Stimulated activated CD4-positive, alpha-beta T cell treated with anti-CD3 and anti-CD28 coated beads, TNF-alpha, amount 100 ng/mL, for 4 hours (primary cell): ENCODE measurements at places on chromosomes 16 and 17.
A peak's percentile ranks its signal among the peaks of the same experiment; 100 is the strongest.

- no peak for DNase-seq
These were observed 41.5 kb downstream of the MYH10 start for GRCh38 chr17:8588877-8589554.

DNA sequence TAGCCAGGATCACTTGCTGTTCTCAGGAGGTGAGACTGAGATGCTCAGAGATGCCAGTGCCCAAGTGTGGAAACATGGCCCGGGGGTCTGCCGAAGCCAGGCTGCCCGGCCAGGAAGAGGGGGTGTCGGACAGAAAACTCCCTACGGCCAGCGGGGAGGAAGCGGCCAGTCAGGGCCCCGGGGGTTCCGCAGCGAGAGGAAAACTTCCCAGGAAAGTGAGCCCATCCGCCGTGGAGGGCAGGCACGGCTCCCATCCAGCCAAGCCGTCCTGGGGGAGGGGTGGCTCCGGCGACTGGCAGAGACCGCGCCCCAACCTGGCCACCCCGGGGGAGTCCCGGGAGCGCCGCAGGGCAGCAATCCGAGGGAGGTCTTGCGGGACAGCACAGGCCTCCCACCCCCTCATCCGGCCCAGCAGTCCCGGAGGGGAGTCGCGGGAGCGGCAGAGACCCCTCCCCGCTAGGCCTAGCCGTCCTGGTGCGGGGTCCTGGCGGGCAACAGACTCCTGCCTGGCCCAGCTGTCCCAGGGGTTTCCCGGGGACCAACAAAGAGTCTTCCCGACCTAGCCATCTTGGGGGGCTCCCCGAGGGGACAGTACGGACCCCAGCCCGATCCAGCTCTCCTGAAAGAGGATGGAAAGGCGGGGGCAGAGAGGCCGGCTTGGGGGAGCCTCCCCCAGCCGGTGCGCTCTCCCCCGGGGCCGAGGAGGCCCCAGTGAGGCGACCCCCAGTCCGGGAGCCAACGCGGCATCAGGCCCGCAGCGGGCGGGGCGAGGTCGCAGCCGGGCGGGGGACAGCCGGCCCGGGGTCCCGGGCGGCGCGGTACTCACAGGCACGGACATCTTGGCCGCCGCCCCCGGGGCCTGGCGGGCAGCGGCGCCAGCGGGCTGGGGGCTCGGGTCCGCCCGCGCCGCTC lies 13.8 kb upstream of the BCAR1 start:
- no peak for DNase-seq

GRCh38 chr17:74475189-74475588 lies 8.8 kb downstream of the CD300A start:
- no peak for DNase-seq

- DNase-seq: no peak
These were observed 12.8 kb downstream of the MEOX1 start for GRCh38 chr17:43648916-43649315.

DNA sequence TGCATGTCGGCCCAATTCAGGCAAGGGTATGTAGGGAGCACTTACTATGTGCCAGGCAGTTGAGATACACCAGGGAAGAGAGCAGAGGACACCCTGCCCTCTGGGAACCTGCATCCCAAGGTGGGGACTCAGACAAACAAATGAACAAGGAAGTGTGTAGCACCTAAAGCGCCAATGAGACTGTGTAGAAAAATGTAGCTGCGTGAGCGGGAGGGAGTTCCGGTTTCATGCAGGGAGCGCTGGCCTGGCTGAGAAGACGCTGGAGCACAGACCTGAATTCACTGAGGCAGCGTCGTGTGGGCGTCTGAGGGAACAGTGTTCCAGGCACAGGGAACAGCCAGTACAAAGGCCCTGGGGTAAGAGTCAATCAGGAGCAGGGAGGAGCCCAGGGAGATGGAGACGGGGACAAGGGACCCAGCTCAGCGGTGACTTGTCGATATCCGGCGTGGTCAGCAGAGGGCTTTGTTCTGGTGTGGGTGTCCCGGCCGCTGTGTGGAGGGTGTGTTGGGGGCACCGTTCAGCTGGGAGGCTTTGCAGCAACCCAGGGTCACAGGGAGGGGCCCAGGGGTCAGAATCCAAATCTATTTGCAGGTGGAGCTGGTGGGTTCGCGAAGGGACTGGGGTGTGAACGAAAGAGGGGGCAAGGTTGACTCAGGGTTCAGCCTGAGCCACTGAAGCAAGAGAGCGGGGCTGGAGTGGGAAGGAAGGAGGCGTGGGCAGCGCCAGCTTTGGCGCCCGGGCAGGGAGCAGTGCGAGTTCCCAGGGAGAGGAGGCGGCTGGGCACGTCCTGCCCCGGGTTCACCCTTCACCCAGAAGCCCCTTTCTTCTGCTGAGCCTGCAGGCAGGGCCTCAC lies 17.8 kb upstream of the OSGIN1 start:
- DNase-seq: no peak

DNA sequence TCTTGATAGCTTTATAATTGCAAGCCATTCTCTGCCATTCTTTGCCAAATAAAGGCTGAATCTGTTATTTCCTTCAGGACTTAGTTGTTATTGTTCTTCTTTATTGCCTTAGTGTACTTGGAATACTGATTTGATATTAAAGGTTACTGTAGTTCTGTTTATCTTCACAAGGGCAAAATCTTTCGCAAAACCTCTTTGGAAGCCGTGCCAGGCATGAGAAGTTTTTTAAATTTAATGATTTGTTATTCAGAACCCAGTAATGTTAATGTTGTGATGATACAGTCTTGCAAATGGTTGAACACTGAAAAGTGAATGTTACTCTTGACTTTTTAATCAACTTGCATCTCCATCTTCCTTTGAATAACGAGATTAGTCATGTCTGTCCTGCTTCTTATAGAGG lies 1225.2 kb upstream of the GOT2 start:
- DNase-seq: no peak

GRCh38 chr17:40068917-40069750 lies 6.4 kb downstream of the THRA start:
- peak; percentile 77 for DNase-seq

DNA sequence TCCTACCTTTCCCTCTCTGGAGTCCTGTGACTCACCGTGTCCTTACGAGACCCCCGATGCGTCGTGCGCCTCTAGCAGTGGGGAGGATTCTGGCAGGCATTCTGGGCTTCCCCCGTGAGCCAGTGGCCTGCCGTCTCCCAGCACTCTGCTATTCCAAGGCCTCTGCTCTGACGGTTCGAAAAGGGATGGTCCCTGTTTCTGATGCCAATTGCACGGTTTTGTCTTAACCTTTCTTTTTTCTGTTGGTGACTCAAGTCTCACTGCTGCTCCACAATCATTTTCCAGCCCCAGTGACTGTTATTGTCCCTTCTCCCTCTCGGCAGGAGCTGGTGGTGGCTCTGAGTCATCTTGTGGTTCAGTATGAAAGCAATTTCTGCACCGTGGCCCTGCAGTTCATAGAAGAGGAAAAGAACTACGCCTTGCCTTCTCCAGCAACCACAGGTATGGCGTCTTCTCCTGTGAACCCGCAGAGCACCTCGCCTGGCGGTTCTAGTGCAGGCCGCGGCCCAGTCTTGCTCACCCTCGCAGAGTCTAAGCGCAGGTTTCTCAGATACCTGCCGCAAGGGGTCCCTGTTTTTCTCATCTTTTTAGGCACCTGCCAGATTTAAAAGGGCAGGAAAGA lies 100.1 kb upstream of the CHMP6 start:
- DNase-seq: peak; percentile 47

DNA sequence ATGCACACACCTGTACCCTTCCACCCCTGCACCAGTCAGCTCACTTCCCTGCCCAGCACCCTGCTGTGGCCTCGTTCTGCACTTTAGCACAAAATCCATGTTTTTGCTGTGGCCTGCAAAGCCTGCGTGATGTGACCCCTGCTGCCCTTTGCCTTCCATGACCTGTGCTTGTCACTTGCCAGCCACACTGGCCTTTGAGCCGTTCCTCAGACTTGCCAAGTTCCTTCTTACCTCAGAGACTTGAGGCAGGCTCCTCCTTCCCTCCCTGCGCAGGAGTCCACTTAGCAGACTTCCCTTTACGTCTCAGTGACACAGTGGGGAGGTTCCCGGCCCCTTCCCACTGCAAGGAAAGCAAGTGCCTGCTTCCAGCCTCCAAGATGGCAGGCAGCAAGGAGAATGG lies 134.7 kb downstream of the SNX29 start:
- DNase-seq: no peak

DNA sequence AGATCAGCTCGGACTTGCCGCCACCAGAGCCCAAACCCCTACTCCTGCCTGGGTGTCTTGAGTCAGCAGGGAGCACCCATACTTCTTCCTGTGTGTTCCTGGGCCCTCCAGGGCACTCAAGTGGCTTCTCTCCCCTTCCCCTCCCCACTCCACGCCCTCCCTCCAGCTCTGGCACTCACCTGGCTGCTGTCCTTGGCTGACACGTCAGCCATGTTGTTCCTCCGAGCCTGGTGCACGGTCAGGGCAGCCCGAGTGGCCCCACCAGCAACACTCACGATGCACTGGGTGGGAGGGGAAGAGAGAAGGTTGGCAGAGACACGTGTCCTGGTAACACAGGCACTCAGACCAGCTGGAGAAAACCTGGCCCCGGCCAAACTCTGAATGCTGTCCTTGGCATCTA lies 11.5 kb downstream of the RUSF1 start:
- no peak for DNase-seq

GRCh38 chr17:1413281-1413791 lies 13.3 kb upstream of the YWHAE start:
- no peak for DNase-seq

GRCh38 chr16:64363039-64363438 lies 758.8 kb downstream of the CDH11 start:
- no peak for DNase-seq
